ENCODE measurements at places on chromosomes 3 and 15. TPM values are rescaled to one million over a fixed set of nuclear protein-coding genes. Genes with fewer than 3 reads are reported as not detected.

DNA sequence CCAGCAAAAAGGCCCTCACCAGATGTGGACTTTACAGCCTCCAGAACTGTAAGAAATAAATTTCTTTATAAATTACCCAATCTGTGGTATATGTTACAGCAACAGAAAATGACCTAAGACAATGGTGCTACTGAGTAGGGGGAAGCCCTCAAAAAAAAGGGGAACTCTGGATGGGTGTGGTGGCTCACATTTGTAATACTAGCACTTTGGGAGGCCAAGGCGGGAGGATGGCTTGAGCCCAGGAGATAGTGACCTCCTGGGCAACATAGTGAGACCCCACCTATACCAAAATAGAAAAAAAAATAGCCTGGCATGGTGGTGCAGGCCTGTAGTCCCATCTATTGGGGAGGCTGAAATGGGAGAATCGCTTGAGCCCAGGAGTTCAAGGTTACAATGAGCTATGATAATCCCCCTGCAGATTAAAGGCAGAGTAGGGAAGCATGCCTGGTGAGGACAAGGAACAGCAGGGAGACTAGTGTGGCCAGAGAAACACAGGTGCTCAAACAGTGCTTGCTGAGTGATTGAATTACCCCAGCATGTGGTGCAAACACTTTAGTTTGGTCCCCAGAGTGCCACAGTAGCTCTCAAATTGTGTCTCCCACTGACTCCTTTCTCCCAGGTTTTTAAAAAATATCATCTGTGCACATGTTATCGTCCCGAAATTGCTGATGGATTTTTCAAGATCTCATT, 13.9 kb upstream of the USP3 start:
- peaks cover 8% of the 10 kb centered on the region for H3K4me1 ChIP-seq
- H3K27ac ChIP-seq, result no peak overlapping the region
- H3K27me3 ChIP-seq, result peaks cover 38% of the 10 kb centered on the region
- no peak for DNase-seq
- H3K4me3 ChIP-seq, result no peak overlapping the region

- H3K27ac ChIP-seq, result no peak overlapping the region
- no peaks in the 10 kb centered on the region for H3K36me3 ChIP-seq
- peak; percentile 77 for DNase-seq
- peaks cover 16% of the 10 kb centered on the region for H3K4me1 ChIP-seq
- H3K27me3 ChIP-seq, result peaks cover 55% of the 10 kb centered on the region
Measured at GRCh38 chr3:147846854-147847478, 437.8 kb downstream of the ZIC1 start.

GRCh38 chr15:58929891-58930416, 3.5 kb downstream of the SLTM start:
- no peak for DNase-seq
- H3K27me3 ChIP-seq, result no peaks in the 10 kb centered on the region
- H3K4me1 ChIP-seq, result peaks cover 21% of the 10 kb centered on the region
- no peak overlapping the region for H3K4me3 ChIP-seq
- no peak overlapping the region for H3K27ac ChIP-seq

DNA sequence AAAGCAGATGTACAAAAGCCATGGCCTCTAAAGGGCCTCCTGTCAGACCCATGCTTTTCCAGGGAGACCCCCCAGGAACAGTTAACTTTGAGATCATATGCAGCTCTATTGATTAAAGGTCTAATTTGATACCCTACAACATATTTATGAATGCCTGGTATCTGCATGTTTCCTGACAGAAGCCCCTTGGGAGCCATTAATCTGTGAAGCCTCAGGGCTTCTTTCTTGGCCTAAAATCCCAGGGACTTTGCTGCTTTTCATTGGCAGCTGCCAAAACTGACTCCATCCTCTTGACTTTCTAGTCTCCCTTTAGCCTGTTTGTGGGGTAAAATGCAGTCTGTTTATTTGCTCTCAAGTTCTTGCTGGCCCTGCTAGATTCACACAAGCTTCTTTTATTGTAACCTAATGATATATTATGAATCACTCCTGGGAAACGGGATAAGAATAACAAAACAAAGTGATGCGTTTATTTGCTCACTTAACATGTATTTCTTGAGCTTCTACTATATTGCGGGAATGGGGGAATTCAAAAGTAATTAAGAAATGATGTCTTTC, 257.0 kb downstream of the LSAMP start:
- no peaks in the 10 kb centered on the region for H3K36me3 ChIP-seq
- no peaks in the 10 kb centered on the region for H3K27me3 ChIP-seq
- no peak overlapping the region for H3K27ac ChIP-seq
- no peak overlapping the region for H3K4me3 ChIP-seq
- peaks cover 7% of the 10 kb centered on the region for H3K4me1 ChIP-seq
- DNase-seq, result no peak

DNA sequence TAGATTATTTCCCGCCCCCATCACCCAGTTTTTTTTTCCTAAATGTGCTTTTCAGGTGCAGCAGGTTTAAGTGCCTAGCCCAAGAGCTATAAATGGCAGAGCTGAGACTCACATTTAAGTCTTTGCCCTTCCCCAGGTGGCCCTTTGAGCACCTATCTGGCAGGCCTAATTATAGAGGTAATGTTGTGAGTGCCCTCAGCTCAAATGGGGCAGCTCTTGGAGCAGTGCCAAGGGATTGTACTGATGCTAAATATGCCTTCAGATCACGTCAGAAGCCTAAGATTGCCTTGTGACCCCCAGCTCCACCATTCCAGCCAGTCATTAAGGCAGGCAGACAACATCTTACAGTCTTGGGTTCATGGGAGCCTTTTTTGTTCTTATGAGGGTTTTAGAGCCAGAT, 159.5 kb downstream of the RPLP1 start:
- no peak overlapping the region for H3K4me3 ChIP-seq
- peaks cover 4% of the 10 kb centered on the region for H3K4me1 ChIP-seq
- no peak for DNase-seq
- no peaks in the 10 kb centered on the region for H3K36me3 ChIP-seq

DNA sequence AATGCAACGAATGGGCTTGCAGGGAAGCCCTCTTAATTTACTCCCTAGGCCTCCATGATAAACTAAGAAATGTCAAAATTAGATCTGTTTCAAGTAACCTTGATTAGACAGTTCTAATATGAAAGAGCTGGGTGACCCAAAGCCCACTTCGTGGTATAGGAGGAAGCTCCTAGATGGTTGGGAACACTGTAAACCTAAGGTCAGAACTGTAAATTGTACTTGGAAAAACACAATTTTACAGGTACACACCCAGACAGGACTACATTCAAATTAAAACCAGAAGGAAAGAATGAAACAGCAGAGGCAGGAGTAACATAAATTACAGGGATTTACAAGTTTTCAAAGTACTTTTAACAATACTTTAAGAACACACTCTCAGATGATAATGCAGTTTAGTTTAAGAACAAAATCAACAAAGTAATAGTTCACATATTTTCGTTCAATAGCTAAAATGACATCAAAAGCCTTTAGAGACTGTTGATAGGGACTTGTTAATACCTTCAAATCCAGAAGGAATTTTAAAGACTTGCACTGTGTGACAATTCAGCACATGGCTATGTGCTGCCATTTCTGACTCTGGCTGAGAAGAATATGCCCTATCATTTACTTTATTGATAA, 18.4 kb downstream of the ISL2 start:
- H3K36me3 ChIP-seq, result no peaks in the 10 kb centered on the region
- H3K27ac ChIP-seq, result no peak overlapping the region
- no peak for DNase-seq
- H3K4me3 ChIP-seq, result no peak overlapping the region

DNA sequence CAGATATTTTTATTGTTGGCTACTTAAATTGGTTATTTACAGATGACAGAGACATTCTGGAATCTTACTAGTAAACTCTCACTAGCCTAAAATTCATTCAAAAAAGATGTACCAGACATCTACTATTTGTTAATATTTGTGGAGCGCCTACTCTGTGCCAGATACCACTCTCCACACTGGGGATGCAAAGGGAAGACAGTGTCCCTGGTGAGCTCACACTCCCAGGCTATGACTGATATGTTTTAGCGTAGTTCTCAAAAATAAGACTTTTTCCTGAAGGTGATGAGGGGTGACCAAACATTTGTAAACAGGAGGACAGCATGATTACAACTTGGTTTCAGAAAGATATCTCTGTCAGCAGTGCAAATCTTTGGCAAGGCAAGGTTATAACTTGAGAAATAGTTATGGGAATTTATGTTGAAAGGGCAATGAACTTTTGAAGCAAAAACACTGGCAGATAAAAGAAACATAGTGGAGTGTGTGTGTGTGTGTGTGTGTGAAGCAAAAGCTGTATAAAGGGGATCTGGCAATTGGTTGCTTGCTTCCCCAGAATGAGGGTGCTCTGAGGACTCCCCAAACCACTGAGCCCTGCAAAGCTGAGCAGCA, 51.2 kb downstream of the HACD2 start:
- no peak overlapping the region for H3K27ac ChIP-seq
- DNase-seq, result no peak
- no peak overlapping the region for H3K4me3 ChIP-seq
- H3K4me1 ChIP-seq, result no peaks in the 10 kb centered on the region
- no peaks in the 10 kb centered on the region for H3K36me3 ChIP-seq
- no peaks in the 10 kb centered on the region for H3K27me3 ChIP-seq

Gene WDR49
- total RNA-seq, result not detected

Gene ADAMTS17
- total RNA-seq, result 1.5 TPM

Gene SPTBN5
- total RNA-seq, result not detected

Gene TRAIP
- 32.2 TPM for total RNA-seq

Gene APOD
- not detected for total RNA-seq

Gene PLA2G4E
- total RNA-seq, result not detected

Gene TBL1XR1
- 186 TPM for total RNA-seq

Gene DUOXA2
- total RNA-seq, result not detected

Gene ZNF860
- 0.22 TPM for total RNA-seq
